DMS153 (cell line): ENCODE measurements at places on chromosomes 2 and 18.

- no peak for DNase-seq
Observed at GRCh38 chr2:199914372-199914958, 3.4 kb downstream of the C2orf69 start.

DNA sequence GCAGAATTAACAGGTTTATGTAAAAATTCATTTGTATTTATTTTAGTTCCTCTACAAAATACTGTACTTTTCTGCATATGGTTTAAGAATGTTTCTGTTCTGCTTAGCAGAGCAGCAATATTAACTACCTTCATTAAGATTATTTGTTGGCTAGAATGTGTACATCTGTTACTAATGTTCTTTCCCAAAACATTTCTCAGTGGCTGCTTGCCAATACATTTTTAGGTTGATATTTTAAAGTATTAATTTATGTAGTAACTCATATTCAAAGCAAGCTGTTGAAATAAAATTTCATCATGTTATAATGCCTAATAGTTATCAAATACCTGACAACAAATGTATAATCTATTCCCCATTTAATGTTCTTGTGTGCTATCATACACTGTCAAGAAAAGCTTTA lies 40.3 kb downstream of the PRKD3 start:
- no peak for DNase-seq

GRCh38 chr2:85032621-85033020 lies 61.7 kb downstream of the KCMF1 start:
- DNase-seq = no peak

DNA sequence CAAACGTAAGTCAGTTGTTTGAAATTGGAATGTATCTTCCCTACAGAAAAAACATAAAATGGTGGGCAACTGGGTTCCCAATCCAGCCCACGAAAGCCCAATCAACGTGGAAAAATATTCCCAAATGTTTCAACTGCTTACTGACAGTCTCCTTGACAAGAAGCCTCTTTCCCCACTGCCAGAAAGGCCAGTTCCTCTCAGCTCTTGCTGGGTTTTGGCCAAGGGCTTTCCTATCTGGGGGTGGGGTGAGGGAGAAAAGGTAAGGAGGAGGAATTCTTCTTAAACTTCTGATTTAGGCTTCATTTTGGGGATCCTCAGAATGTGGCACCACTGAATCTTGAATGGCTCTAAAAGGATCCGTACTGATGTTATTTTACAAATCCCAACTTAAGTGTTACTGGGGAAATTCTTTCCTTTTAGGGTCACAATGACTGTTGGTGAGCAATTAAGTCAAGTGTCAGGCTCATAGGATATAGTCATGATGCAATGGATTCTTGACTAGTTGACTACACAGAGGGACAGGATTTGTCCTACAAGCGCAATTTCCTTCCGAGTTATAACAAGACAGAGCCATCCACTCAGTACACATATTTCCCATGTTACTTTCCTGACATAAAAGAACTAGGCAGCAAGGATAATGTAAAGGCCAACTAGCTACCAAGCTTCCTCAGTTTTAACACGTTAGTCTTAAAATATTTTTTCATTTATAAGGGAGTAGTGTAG lies 73.6 kb downstream of the SPRED2 start:
- DNase-seq = no peak

- no peak for DNase-seq
Observed at GRCh38 chr2:128474962-128475361, 156.3 kb upstream of the HS6ST1 start.

DNA sequence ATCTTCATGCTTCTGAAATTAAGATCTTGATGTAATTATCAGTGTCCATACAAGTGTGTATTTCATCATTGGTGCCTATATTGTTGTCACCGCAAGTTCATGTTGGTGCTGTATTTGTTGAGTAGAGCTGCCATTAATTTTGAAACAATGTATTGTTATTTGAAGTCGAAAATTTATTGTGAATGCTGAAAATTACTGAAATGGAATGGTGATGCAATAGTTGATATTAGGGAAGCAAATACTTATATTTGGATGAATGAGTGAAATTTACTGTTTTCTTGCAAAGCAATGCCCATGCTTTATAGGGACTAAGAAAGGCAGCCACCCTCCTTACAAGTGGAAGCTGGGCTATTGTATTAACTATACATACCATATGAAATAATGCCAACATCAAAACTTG lies 41.6 kb downstream of the SERPINB8 start:
- no peak for DNase-seq
